ENCODE measurements at places on chromosomes 16 and 17. TPM values are rescaled to one million over a fixed set of nuclear protein-coding genes. Genes with fewer than 3 reads are reported as not detected.

HCRT gene
- 1.0 TPM for total RNA-seq

DNAAF1 gene
- total RNA-seq = 1.0 TPM

GAS7 gene
- 52.8 TPM for total RNA-seq

ADAP2 gene
- 10.9 TPM for total RNA-seq

PRSS21 gene
- not detected for total RNA-seq

ZNF629 gene
- 5.4 TPM for total RNA-seq

FBXL16 gene
- total RNA-seq = 0.21 TPM

DNA sequence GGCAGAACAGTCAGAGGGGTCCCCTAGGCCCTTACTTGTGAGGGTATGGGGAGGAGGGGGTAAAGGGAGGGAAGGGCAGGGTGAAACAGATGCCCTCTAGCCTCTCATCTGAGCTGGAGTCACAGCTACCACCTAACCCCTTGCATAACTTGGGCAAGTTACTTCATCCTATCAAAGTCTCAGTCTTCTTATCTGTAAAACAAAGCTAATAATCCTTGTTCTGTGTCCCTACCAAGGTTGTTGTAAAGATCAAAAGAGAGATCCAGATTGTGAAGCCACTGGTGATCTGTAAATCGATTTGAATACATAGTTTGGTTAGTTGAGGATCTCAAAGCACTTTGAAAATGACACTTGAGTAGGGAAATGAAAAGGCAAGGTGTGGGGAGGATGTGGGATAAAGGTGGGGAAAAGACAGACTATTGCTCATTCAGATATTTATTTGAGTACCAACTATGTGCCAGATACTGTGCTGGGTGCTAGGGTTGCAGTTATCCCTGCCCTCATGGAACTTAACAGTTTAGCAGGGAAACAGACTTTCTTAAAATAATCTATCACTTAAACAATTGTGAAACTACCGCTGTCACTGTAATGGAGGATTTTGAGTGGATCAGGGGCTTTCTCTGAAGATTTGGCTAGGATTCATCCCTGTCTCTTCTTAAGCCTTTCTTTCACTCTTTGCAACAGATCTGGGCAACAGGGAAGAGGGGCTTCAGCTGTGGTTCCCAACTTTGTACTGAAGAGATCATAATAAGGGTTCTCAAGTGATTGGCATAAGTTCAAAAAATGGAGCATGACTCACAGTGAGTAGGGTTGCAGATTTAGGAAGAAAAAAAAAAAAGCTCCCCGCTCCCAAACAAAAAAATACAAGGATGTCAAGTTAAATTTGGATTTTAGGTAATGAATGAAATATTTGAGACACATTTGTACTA lies 3.0 kb downstream of the HEATR9 start:
- no peak for DNase-seq

DNA sequence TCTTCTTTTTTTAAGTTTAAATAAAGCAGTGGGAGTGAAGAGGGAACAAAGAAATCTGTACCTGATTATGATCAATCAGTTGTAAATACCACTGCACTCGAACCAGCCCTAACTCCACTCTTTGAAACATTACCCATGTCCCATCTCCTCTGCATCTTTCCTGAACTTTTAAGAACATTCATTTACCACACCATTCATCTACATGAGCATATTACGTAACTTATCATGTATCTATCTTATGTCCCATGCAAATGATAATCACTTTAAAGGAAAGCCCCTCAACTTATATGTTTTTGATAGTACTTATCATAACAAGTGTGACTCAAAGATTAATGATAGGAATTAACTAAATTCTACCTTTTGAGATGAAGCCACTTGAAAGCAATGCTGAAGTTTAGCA lies 10.7 kb upstream of the BRIP1 start:
- DNase-seq = no peak

- no peak for DNase-seq
Measured at GRCh38 chr16:63488955-63489354, 1452.7 kb upstream of the CDH8 start.
